ENCODE measurements at places on chromosomes 3 and 15.

- DNase-seq = no peak
These were observed 4.4 kb upstream of the SLC6A1 start for GRCh38 chr3:10988001-10988665.

DNA sequence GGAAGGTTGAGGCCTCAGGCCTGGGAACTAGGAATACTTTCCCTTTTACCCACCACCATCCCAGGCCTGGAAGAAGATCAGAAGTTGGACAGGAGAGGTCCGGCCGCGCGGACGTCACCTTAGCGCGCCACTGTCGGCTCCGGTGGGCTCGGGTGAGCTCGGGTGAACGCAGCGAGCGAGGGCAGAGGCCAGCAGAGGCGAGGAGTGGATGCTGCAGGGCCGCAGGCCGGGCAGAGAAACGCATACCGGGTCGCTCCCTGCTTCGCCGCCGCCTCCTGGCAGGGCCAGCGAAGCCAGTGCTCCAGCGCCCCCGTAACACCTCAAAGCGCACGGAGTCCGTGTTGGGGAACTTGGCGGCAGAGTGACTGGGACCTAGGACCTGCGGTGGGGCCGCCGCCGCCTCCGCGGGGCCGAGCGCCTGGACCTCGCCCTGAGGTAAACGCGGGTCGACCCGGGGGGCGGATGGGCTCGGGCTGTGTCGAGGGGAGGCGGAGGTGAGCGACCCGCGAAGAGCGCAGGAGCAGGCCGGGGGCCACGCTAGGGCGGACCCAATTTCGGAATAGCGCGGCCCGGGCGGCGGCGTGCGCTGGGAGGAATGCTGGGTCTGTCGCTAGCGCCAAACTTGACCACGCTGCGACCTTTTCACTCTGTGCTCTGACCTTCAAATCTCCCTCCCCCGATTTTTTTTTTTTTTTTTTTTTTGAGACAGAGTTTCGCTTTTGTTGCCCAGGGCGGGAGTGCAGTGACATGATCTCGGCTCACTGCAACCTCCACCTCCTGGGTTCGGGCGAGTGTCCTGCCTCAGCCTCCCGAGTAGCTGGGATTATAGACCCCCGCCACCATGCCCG, 1.6 kb downstream of the CYP11A1 start:
- no peak for DNase-seq

DNA sequence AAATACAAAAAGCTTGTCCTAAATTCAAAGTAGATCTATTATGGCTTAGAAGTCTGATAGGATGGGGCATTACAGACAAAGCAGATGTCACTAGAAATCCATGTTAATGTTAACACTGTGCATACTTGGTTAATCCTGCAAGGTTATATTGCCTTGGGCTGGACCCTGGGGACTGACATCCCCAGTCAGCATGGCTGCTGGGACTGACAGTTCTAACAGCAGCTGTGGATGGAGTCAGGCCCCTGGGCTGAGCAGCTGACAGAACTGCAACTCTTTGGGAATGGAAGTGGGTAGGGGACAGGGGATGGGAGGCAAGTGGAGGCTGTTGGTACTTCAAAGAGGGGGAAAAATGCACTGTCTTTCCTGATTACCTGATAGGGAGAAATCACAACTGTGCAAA, 7.5 kb downstream of the P2RY1 start:
- no peak for DNase-seq

- no peak for DNase-seq
These were observed 189.2 kb downstream of the USP13 start for GRCh38 chr3:179842061-179842460.

DNA sequence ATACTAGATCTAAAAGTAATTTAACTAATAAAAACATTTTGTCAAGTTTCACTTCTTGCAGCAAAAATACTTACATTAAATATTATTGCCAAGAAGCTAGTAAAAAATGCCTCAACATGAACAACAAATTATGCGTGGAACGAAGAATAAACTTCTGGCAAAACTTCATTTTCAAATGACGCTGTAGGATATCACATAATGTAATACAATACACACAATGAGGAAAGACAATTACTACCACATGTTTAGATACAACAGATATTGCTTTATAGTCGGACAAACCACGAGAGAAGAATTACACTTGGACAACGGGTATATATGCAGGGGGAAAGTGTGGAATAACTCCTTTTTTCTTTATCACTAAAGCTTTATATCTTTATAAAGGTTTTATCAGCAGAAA, 21.6 kb downstream of the P3H2 start:
- DNase-seq = no peak

DNA sequence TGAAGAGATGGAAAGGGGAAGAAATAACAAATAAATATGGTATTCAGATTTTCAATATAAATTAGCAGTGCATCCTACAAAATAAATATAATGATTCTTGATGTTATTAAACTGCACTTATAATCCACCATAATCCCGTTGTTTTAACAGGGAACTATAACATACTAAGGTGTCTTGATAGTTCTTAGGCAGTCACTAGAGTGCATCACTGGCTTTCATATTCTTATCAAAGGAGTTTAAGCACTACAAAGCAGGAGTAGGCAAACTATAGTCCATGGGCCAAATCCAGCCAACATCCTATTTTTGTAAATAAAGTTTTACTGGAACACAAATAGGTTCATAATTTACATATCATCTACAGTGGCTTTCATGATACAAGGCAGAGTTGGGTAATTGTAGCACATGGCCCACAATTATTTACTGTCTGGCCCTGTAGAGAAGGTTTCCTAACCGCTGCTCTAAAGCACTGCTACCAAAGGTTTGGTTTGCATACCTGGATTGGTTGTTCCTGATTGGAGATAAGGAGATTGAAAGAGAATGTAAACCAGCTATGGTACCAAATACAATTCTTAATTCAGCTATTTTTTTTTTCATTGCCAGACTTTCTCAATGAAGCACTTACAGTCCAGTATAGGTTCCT, 104.3 kb downstream of the ZNF280D start:
- no peak for DNase-seq

DNA sequence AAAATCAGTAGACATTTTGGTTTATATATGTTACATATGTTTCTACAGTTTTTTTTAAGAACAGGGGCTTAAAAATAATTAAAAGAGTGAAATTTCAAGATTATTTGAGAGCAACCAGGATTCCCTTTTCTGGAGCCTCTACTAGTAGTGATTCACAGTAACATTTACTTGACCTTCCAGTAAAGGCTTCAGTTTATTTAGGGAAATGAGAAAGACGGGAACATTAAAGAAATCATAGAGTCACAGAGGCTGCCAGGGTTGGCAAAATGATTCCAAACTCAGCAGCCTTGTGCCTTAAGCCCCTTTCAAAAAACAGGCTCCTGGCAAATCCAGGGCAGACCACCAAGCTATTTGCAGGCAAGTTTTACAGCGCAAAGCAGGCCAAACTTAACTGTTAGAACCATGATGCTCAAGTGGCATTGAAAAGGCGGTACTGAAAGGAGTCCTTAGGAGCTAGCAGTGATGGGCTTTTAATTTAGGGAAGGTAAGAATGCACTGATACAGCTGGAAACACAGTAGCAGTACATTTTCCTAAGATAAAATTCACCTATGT, 201.1 kb upstream of the ADAMTS9 start:
- no peak for DNase-seq

GRCh38 chr15:90266485-90266884, 1.0 kb downstream of the NGRN start:
- no peak for DNase-seq

GRCh38 chr15:41032079-41032328, 78.7 kb downstream of the CHAC1 start:
- no peak for DNase-seq

GRCh38 chr15:47872869-47873432, 155.6 kb downstream of the SEMA6D start:
- no peak for DNase-seq

- no peak for DNase-seq
These were observed 65.0 kb downstream of the FRMD4B start for GRCh38 chr3:69320871-69321271.

GRCh38 chr15:90259524-90259923, 5.9 kb upstream of the NGRN start:
- DNase-seq = no peak

DNA sequence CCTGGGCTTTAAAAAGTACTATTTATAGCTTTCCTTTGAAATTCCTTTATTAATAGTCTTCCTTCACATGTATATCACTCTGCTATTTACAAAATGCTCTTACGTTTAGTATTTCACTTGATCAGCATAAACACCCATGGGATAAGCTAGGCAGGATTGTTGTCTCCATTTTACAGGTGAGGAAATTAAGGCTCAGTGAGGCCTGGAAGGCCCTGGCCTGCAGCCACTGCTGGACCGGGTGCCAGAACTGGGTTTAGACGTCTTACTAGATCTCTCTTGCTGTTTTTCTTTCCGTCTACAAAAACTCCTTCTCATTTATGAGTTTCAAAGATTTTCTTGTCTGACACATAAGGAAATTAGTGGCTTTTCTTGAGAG, 236.4 kb downstream of the LPP start:
- DNase-seq = no peak

DNA sequence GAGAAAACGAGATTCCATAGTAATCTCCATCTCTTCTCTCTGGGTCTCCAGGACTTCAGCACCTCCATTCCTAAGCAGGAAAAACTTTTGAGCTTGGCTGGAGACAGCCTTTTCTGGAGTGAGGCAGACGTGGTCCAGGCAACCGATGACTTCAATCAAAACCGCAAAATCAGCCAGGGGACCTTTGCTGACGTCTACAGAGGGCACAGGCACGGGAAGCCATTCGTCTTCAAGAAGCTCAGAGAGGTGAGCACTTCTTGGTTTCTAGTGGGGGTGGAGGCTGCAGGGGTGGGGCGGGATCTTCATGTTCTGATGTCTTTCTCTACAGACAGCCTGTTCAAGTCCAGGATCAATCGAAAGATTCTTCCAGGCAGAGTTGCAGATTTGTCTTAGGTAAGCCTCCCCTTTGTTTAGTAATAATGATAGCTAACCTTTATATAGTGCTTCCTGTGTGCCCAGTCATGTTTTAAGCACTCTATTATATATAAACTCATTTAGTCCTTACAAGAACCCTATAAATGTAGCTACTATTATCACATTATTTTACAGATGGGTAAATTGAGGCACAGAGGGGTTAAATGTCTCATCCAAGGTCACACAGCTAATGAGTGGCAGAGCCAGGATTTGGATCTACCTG, 35.0 kb upstream of the TATDN2 start:
- DNase-seq = no peak

GRCh38 chr15:40928821-40929659, at the start of gene DLL4:
DLL4 (plus strand) TSS chr15:40929340; CDS start chr15:40929669, 329 bp downstream.
- no peak for DNase-seq

GRCh38 chr3:112247350-112247749, 46.7 kb downstream of the SLC9C1 start:
- DNase-seq = no peak

DNA sequence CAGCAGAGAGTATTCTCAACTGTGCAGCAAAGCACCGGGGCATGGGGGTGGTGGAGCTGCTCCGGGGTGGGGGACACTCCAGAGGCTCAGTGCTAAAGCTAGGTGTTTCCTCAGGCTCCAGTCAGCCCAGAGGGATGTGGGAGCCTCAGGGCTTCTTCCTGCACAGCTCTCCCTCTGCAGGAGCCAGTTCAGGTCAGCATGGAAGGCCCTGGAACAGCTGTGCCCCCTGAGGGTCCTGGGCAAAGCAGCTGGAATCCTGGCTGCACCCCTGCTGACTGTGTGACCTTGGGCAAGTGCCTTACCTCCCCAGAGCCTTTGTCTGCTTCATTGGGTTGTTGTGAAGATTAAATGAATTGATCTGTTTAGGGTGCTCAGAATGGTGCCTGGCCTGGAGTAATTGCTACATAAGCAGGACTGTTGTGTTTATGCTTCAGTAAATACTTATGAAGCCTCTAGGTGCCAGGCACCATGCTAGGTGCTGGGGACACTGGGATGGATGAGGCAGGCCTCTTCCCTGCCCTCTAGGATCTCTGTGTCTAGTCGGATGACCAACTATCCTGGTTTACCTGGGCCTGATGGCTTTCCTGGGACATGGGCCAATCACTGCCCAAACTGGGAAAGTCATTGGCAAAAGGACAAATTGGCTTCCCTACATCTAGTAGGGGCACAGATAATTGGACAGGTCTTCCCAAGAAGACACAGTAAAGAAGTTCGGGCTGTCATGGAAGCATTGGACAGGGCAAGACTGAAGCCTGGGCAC, 64.2 kb upstream of the LCTL start:
- no peak for DNase-seq

- no peak for DNase-seq
These were observed 68.2 kb upstream of the GSK3B start for GRCh38 chr3:120162400-120162799.

DNA sequence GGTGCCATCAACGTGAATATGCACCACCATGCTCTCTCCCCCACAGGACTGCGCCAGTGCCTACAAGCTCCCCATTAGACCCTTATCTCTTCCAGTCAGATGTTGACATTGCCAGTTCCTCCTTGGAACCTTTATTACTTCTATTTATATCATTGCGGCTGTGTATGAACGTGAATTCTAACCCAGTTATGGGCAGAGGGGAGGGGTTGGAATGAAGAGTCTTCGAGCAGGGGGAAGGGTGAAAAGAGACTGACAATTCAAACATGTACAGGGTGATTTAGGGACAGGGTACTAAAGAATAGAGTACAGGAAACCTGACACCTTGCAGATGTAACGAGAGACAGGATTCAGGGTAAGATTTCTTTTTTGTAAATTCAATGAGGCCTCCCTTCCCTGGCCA, 41.8 kb upstream of the ST6GAL1 start:
- DNase-seq = no peak

DNA sequence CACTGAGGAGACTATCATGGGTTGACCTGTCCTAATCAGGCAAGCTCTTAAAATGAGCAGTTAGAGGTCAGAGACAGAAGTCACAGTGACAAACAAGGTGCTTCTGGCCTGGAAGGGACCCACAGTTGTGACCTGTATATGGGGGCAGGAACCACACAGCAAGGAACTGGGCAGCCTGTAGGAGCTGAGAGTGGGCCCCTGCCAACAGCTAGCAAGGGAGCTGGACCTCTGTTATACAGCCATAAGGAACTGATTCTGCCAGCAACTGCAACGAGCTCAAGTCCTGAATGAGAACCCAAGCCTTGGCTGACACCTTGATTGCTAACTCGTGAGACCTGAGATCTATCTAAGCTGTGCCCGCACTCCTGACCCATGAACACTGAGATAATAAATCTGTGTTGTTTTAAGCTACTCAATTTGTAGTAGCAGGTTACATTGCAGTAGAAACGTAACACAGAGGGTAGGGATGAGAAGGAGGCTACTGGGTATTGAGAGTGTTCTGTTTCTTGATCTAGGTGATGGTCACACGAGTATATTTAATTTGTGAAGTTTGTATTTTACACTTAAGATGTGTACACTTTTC, 44.5 kb upstream of the MAGI1 start:
- DNase-seq = no peak

DNA sequence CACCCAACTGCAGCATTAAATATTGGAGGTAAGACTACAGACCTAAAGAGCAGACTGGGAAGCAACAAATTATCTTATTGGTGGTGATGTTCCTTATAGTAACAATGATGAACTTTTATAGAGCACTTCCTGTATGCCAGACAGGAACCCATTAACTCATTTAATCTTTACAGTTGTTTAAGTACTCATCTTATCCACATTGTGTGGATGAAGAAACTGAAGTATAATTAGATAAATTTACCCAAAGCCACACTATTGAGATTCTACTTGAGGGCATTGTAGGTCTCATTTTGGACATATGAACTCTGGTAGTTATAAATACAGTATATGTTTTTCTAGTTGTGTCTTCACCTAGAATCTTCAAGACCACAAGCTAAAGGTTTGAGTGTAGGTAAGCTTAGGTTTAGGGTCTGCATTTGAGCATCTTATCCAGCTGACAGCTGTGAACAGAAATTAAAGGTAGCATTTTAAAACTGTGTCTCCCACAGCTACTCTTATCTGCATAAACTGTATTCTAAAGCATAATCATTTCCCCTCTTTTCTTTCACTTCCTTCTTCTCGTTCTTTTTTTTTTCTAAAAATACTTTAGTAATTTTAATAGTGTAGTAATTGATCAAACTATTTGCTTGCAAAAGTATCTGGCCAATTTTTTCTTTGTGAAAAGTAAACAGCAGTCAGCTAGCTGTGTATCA, 138.2 kb downstream of the UBE2E2 start:
- DNase-seq = no peak
